ENCODE measurements at places on chromosomes 7 and 10.

DNA sequence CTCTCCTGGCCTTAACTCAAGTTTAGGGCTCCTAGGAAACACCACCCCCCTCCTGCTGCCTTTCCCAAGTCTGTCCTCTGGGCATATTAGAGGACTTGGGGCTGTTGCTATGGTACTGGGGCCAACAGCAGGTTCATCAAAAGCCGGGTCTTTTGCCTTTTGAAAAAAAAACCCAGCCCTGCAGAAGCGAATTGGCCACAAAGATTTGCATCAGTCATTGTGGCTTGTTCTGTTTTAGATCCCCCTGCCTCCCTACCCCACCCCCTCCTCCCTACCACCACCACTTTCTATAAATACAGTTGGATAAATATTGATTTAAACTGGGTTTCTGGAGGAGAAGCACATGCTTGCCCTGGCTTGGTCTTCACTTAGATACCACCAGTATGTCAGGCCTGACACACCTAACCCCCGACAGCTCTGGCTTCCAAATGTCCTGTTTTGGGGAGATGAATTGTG is 7.0 kb downstream of the MXI1 start:
- no peak for DNase-seq

- no peak for DNase-seq
Observed at GRCh38 chr10:16816171-16816570, 1.1 kb downstream of the RSU1 start.

DNA sequence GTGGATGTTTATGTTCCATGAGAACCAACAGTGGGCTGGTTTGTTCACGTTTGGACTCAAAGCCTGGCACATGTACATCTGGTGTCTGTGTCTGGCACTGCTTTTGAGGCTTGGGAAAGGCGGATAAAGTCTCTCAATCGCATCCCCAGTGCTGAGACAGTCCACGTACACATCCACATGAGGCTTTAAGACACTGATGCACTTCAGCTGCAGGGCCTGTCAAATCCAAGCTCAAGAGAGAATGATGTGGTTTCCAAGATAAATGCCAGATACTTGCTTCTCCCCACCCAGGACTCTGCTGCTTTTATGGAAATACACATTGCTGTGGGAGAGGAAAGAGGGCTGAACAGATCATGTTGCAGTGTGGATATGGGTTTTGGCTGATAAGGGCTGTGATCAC is 178.4 kb downstream of the ADARB2 start:
- no peak for DNase-seq

GRCh38 chr7:140161047-140161446 is 15.7 kb downstream of the KDM7A start:
- no peak for DNase-seq

DNA sequence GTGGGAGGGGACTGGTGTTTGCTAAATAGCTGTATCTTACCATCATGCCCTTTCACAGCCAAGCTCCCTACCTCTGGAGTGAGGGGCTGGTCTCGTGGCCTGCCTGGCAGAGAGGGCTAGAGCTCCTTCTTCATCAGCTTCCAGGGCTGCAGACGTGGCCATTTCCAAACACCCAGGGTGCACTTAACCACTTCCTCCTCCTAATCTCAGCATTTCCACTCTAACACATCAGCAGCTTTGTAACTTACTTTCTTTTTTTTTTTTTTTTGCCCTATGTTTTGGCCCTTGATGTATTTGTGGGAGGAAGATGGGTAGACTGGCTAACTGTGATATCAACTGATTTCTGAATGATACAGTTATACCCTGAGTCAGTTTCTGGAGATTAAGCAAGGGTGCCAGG is 27.4 kb downstream of the LRRC4 start:
- no peak for DNase-seq

DNA sequence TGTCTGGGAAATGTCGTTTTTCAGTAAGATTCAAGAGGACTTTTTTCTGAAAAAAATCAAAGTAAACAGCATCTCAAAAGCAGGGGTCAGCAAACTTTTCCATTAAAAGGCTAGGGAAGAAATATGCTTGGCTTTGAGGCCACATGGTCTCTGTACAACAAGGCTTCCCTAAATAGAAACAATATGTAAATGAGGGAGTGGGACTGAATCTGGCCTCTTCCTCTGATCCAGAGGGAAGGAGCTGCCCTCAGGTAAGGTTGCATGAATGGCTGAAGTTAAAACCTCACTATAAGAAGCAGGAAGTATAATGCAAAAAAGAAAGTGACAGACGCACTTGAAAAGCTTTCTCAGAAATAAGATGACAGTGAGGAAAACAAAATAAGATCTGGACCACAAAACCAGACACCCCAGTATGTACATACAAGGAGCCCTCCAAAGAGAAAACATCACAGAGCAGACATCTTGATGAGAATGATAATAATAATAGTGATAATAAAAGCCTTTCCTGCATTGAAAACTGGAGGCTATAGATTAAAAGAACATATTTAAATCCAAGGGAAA is 115.2 kb downstream of the PLXNA4 start:
- DNase-seq: no peak

DNA sequence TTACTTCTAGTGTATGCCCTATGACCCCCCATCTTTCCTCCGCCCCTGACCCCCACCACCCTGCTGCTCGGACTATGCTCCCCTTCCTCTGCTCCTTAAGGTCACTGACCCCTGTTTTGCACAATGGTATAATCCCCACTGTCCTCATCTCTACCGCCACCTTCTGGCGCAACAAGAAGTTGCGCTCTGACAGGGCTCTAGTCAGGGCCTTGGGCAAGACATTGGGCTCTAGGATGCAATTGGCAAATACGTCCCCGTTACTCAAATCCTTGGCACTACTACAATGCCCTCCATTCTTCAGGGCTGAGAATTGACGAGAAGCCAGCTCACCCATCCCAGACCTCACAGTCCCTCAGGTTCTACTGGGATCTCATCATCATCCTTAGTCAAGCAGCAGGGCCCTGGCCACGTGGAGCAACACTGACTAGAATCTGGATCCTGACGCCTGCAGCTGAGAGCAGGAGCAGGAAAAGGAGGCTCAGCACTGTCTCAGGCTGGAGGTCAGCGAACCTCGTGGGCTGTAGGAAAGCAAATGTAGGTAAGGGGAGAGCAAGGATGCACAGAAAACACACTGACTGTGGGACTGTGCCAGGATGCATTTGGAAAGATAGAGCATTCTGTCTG is 10.6 kb downstream of the LRIT2 start:
- no peak for DNase-seq

DNA sequence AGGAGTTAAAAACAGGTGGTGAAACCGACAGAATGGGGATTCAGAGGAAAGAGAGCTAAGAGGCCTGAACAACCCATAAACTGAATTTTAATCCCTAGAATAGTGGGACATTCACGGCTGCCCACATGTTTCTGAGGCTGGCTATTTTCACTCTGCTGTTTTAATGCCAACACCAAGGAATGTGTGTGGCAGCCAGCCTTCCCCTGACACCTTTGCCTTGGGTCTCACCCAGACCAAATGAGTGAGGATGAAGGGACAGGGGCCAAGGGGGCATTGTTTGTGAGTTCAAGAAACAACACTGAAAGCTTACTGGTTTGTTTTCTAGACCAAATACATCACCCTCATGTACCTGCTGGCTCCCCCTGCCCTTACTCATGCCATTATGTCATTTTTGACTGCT is 164.3 kb downstream of the JAZF1 start:
- DNase-seq: no peak

DNA sequence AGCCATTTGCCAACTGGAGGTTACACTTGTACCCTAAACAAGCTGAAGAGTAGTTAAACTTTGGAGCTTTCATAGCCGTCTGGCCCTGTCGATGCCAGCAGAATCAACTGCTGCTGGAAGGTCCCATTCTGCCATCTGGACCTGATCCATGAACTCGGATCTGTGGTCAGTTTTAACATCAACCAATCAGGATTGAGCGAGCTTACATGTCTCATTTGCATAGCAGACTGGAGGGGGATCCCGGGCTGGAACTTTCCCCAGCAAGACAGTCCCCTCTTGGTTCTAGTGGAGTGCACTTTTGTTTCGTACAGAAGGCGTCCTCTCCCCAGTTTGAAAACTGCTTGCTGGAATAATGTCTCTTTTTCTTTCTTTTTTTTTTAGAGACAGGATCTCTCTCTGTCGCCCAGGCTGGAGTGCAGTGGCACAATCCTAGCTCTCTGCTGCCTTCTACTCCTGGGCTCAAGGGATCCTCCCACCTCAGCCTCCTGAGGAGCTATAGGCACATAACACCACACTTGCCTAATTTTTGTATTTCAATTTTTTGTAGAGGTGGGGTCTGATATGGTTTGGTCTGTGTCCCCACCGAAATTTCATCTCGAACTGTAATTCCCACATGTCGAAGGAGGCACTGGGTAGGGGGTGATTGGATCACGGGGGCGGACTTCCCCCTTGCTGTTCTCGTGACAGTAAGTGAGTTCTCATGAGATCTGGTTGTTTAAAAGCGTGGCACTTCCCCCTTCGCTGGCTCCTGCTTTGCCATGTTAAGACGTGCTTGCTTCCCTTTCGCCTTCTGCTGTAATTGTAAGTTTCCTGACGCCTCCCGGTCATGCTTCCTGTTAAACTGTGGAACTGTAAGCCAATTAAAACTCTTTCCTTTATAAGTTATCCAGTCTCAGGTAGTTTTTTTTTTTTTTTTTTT is 42.8 kb upstream of the SEPHS1 start:
- DNase-seq: no peak

GRCh38 chr7:65967361-65968155 is 14.5 kb downstream of the GUSB start:
- DNase-seq: no peak

GRCh38 chr7:118918556-118918955 is 694.1 kb downstream of the ANKRD7 start:
- DNase-seq: no peak

- no peak for DNase-seq
Observed at GRCh38 chr10:43160921-43161255, 22.6 kb downstream of the CSGALNACT2 start.

GRCh38 chr10:122671355-122671754 is 28.3 kb downstream of the C10orf120 start:
- DNase-seq: no peak

DNA sequence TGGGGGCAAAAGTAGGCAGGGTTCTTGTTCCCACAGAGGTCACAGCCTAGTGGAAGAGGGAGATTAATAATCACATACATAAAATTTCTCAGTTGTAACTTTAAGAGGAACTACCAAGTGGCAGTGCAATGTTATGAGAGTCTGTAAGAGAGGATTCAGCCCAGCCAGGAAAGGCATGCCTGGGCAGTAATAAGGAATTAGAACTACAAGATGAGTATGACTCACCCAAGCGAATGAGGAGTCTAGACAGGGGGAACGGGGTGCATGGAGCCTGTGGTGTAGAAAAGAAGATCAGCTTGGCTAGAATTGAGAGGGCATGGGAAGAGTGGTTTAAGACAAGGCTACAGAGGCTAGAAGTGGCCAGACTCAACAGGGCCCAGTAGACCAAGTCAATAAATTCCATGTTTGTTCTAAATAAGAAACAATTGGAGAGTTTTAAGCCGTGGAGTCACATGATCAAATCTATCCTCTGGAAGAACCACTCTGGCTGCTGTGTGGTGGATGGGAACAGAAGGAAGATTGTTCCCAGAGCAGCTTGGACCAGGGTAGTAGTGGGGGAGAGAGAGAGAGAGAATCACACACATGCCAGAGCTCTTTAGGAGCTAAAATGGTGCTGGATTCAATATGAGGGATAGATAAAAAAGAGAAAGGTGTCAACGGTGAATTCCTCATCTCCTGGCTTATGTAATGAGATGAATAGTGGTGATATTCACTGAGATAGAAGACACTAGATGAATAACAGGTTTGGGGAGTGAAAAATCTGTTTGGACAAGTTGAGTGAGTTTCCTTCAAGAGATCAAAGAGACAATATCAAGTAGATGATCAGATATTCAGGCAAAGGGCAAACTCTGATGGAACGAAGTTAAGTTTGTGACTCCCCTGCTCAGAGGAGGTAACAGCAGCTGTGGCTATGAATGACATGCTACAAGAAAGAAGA is 265.1 kb downstream of the FGFR2 start:
- no peak for DNase-seq

- DNase-seq: no peak
Observed at GRCh38 chr7:50696810-50697582, 85.7 kb downstream of the GRB10 start.

- DNase-seq: no peak
Observed at GRCh38 chr10:33160151-33160550, 174.3 kb downstream of the NRP1 start.

- DNase-seq: no peak
Observed at GRCh38 chr7:25031432-25031831, 51.5 kb upstream of the OSBPL3 start.

DNA sequence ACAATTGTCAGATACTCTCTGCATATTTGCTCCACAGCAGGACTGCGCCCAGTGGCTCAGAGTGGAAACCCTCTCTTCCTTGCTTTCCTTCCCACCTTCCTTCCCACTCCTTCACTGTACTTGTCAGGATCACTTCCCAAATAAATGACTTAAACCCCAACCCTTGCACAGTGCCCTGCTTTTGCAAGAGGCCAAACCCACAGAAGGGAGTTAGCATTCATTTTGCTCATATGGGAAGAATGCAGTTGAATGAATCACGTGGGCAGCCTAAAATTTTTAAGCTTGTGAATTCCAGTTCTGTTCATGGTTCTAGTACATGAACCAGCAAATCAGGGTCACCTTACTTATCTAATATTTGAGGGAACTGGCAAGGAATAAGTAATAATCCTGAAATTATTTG is 47.7 kb upstream of the SFMBT2 start:
- no peak for DNase-seq

All from stimulated activated CD4-positive, alpha-beta T cell treated with anti-CD3 and anti-CD28 coated beads, TNF-alpha, amount 100 ng/mL, for 4 hours (primary cell).